Gastrocnemius medialis (tissue), 4 donors: ENCODE measurements at places on chromosomes 3 and 15.

DNA sequence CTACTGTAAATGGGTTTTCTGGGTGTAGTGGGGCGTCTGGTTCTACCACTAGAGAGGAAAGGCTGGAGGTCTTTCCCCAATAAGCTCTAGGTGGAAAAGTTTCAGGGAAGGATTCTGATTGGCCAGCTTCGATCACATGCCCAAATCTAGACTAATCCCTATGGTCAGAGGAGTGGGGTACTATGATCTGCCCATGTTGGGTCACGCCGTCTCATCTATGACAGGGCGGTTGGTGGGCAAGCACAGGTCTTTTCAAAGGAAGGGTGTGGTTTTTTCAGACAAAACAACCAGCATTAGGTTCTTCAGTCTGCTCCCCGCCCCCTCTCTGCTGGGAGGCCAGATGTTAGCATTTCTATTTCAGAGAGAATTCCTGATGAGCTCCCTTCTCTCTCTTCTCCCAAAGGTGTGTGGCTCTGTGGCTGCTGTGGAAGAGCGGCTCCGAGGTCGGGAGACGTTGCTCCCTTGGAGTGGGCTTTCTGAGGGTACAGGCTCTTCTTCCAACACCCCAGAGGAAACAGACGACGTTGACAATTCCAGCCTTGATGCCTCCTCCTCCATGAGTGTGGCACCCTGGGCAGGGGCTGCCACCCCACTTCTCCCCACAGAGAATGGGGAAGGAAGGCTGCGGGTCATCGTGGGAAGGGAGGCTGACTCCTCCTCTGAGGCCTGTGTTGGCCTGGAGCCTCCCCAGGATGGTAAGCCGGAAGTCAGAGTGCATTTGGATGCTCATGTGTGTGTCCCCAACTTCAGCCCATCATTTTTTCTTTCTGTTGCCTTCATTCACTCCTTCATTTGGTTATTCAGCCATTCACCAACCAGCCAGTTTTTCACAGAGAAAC is 9.7 kb upstream of the TATDN2 start:
- no peak for DNase-seq

DNA sequence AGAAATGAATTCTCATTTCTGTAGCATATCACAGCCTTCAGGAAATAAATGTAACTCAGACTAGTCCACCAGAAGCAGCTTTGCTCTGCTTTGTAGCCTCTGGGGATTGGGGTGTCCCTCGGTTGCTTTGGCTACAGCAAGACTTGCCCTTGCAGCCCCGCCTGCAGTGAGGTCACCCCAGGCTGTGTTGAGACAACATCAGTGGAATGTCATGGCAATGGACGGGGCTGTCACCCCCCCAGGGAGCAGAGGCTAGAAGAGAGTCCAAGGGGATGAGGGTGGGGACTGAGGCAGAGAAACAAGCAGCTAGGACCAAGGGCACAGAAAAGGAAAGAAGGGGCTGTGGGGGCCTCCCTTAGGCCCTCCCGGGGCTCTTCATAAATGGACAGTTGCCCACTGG is 854 bp downstream of the CLEC3B start:
- DNase-seq, result peak; percentile 59

GRCh38 chr15:57283774-57284503 is 92.4 kb upstream of the CGNL1 start:
- DNase-seq, result no peak

GRCh38 chr15:34772312-34772711 is 17.5 kb upstream of the GJD2 start:
- DNase-seq, result no peak

- DNase-seq, result no peak
Observed at GRCh38 chr3:132980102-132980501, 58.1 kb upstream of the TMEM108 start.

DNA sequence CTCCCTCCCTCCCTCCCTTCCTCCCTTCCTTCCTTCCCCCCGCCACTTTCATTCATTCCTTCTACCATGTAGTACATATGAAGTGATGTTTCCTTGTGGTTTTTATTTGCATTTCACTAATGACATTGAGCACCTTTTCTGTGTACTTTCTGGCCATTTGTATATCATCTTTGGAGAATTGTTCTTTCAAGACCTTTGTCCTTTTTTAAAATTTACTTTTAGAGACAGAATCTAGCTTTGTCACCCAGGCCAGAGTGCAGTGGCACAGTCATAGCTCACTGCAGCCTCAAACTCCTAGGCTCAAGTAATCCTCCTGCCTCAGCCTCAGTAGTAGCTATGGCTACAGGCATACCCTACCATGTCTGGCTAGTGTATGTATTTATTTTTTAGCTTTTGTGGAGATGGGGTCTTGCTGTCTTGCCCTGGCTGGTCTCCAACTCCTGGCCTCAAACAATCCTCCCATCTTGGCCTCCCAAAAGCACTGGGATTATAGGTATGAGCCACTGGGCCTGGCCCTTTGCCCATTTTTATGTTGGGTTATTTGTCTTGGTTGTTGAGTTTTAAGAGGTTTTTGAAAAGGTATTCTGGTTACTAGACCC is 42.0 kb upstream of the CTDSPL2 start:
- no peak for DNase-seq

- no peak for DNase-seq
Observed at GRCh38 chr3:137062250-137062649, 104.5 kb downstream of the IL20RB start.

DNA sequence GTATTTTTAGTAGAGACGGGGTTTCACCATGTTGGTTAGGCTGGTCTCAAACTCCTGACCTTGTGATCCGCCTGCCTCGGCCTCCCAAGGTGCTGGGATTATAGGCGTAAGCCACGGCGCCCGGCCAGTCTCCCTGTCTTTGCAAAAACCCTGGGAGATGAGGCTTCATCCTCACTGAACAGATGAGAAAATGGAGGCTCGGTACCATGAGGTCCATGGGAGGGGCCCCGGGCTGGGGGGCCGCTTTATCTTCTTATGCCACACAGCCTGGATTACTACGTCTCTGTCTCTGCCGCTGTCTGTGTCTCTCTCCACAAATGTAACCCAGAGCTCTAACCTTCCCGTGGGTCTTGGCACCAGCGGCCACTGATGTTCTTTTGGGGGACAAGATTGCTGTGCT is 39.1 kb downstream of the ABTB1 start:
- peak; percentile 2 for DNase-seq

- no peak for DNase-seq
Observed at GRCh38 chr3:138944929-138945708, 1.8 kb downstream of the FOXL2 start.

DNA sequence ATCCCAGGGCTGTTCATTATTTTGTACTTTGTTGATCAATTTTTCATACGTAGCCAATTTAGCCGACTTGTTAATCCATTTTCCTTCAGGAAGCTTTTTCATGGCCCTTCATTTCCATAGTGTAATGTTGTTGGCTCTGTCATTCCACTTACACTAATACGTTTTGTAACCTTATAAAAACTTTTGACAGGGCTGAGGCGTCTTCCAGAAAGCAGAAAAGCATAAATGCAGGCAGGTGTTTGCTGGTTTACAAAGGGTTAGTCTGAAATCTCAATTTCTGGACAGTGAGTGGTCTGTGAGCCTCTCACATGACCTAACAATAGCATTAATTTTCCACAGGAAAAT is 444.0 kb downstream of the OTOL1 start:
- no peak for DNase-seq

DNA sequence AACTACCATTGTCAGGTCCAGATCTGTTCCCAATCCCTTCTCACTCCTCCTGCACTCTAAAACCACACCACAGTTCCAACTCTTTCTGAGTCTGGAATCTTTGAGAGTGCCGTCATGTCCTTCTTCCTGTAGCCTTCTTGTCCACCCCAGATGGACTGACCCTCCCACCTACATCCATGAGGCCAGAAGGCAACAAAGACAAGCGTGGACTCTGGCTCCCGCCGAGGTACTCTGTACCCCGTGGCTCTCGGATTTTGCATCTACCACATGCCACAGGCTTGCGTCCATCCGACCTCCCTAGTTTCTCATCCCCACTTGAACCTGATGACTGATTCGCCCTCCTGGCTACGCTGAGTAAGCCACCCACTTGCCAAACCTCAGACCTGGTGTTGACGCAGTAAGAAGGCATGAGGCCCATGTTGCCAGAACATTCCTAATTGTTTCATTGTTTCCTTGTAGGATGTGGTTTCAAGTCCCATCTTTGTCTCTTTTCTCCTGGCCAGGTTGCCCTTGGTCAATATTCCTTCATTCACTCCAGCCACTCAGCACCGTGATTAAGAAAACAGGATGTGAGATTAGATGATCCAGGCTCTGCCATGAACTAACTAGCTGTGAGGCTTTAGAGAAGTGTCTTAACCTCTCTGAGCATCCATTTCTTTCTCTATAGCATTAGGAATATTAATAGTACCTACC is 1.1 kb upstream of the ZBTB38 start:
- DNase-seq, result peak; percentile 85

DNA sequence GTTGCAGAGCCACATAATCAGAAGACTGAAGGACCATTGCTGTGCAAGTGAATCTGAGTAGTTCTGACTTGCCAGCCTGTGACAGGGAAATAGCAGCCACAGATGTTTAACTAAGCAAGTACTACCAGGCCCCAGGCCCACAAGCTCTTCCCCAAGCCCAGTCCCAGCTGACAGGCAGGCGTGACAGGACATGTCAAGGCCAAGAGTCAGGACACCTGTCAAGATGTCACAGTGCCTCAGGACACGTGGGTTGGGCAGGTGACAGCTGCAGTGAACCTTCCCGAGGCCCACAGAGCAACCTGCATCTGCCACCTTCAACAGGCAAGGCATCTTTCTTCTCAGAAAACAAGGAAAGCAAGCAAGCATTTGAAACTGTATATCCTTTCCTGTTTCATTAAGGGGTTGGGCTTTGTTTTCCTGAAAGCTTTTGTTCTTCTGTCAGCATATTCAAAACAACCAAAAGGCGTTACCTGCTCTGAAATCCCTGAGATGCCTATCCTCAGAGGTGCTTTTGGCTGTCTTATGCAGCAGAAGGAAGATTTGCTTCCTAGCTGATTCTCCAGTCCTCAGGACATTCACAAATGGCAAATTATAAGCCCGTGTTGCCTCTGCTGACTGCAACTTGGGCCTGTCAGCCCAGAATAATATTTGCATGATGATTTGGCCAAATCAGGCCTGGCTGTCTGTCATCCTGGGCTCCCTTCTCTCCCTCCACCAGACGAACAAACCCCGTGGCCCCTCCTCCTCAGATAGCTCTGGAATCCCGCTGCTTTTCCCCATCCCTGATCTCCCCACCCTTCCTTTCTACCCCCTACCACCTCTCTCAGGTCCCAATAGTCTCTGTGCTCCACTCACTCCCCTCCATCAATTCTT is 171.8 kb upstream of the WNT5A start:
- DNase-seq, result no peak

DNA sequence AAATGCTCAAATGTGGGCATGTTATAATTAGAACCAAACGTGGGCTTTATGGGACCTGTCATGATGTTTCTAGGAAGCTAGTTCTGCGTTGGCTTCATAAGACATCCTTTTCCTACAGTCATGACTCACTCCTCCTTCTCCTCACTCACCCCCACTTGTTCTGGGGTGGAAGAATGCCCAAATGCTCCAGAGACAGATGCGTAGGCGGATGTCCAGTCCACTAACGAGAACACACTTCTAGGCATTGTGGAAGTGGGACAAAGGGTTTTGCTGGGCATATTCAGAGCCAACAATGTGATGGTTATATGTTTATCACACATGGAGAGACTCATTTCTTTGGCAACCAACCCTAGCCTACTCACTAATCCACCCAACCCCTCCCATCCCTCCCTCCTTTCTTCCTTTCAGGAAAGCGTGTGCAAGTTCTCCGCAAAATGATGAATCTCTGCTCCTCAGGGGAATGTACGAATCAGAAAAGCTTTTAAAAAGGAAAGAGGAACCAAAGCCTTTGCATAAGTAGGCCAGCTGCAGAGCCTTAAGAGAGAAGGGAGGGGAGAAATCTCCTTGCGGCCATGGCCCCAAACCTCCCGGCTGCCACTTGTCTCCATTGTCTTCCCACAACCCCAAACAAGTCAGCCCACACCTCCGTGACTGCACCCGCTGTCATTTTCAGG is 123.0 kb upstream of the SPRED1 start:
- DNase-seq, result peak; percentile 33

DNA sequence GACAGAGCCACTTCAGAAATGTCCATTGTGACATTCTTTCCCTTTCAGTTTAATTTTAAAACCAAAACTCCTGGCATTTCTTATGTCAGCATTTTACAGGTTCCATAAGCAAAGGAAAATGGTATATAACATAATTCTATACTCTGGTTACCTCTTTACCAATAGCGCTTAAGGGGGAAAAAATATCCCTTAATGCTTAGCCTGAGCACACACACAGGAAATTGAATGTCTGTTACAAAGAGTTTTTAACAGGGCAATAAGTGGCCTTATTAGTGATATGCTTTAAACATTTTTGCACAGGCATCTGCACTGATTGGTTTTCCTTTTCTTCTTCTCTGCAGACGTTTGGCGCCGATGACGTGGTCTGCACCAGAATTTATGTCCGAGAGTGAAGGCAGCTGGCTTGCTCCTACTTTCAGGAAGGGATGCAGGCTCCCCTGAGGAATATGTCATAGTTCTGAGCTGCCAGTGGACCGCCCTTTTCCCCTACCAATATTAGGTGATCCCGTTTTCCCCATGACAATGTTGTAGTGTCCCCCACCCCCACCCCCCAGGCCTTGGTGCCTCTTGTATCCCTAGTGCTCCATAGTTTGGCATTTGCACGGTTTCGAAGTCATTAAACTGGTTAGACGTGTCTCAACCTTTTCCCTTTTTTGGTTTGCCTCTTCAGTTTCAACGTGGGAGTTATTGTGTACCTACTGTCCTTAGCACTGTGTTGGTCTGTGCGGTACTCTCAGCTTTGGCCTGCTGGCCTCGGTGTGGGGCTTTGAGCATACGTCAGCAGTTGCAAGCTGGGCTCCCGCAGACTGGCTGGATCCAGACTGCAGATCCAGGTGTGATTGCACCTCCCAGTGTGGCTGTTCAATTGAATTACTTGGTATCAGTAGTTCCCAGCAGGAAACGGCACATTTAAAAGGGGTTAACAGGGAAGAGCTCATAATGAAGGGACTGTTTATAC is 7.7 kb downstream of the CRABP1 start:
- no peak for DNase-seq

GRCh38 chr3:88150371-88150770 is 612 bp downstream of the C3orf38 start:
- no peak for DNase-seq

DNA sequence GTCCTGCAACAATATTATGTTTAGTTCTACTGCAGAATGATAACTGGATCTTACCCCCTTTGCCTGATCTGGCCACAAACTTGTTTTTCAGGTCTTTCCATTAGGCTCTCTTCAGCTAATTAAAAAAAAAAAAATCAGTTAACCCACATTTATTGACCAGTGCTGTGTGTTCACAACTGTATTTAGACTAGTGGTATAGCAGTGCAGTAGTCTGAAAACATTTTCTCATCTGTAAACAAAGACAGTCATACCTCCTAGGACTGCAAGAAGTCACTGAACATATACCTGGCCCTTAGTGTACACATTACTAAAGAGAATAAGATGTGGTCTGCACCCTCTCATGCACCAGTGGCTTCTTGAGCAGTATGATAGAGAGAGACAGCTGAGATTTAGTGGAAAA is 22.5 kb downstream of the LPP start:
- DNase-seq, result no peak

GRCh38 chr15:95843241-95843910 is 487.1 kb upstream of the NR2F2 start:
- no peak for DNase-seq
